Omental fat pad (tissue), 4 donors: ENCODE measurements at places on chromosomes 2 and 18. TPM values are rescaled to one million over a fixed set of nuclear protein-coding genes. Genes with fewer than 3 reads are reported as not detected.

- DNase-seq, result no peak
Observed at GRCh38 chr2:48189552-48190228, 283.4 kb upstream of the FBXO11 start.

- no peak for DNase-seq
Observed at GRCh38 chr18:26457195-26457594, 91.2 kb downstream of the KCTD1 start.

GRCh38 chr2:25586726-25587144 lies 86.6 kb downstream of the DTNB start:
- no peak for DNase-seq

GRCh38 chr2:236608188-236608525 lies 38.5 kb downstream of the ACKR3 start:
- no peak for DNase-seq

DNA sequence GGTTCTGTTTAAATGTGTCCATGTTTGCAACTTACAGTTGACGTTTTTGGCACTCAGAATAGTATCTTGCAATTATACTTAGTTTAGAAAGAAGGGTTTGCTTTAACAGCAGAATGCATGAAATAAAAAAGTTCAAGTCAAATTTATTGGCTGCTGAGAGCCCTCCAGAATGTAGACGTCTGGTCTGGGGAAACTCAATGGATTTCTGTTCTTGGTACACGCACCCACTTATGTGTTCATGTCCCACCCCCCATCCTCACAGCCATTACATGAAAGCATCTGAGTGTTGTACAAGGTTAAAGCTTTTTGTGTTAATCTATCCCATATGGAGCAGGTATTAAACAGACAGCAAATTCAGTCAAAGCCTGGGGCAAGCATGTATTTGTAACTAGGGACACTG lies 219.5 kb downstream of the SOX11 start:
- no peak for DNase-seq

- DNase-seq, result no peak
Observed at GRCh38 chr2:153388246-153388645, 90.3 kb downstream of the RPRM start.

DNA sequence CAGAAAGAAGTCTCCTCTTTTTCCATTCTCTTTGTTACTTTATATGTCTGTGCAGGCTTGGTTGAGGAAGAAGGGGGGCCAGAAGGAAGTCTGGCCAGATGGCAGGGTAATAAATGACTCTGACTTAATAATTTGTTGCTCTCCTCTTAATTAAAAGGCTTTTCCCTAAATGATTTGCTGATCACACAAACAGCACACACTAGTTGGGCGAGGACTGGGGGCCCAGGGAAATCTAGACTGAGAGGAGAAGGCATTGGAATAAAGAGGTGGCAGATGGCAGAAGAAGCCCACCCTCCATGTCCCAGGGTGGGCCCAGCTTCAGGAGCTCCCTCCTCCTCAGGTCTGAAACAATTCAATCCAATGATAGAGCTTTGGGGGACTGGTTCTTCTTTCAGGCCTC lies 12.7 kb upstream of the SMARCAL1 start:
- DNase-seq, result no peak

The MC2R gene
- total RNA-seq, result not detected

The NR4A2 gene
- 6.0 TPM for total RNA-seq

The IL37 gene
- total RNA-seq, result not detected

The RAB11FIP5 gene
- total RNA-seq, result 40.1 TPM

The SLC35G4 gene
- total RNA-seq, result not detected

The LRRC30 gene
- not detected for total RNA-seq
